GM12865 (cell line): ENCODE measurements at places on chromosomes 7 and 10.

DNA sequence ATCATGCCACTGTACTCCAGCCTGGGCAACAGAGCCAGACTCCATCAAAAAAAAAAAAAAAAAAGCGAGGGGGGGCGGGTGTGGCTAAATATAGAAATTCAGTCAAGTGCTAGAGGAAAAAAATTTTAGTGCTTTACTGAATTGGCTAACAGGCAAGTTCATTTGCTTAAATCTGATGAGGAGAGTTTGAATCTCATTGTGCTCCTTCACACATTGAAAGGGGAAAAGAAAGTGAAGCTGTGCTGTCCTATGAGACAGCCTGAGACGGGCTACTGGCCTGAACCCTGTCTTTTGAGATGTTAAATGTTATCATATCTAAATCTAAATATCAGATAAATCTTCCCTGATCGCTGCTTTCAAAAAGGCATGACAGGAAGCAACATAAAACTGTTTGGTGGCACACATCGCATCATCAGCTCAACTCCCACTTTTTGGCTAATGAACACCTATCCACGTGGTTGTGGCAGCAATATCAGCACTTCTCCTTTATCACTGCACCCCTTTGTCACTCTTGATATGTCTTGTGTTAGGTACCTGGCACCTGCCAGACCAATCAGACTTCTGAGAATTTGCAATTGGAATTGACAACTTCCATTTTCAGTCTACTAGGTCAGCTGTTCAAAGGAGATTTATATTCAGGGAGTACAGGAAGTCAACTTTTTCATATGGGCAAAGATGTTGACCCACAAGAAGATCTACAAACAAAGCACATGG lies 14.0 kb upstream of the IFIT1B start:
- peak; percentile 52 for DNase-seq

- no peak for DNase-seq
Observed at GRCh38 chr7:74633451-74633921, 24.0 kb upstream of the GTF2I start.

GRCh38 chr10:125192620-125193019 lies 32.3 kb upstream of the CTBP2 start:
- no peak for DNase-seq

GRCh38 chr7:111528331-111528730 lies 34.0 kb downstream of the IMMP2L start:
- peak; percentile 74 for DNase-seq

- no peak for DNase-seq
Observed at GRCh38 chr10:68253346-68253745, 21.4 kb upstream of the ATOH7 start.

DNA sequence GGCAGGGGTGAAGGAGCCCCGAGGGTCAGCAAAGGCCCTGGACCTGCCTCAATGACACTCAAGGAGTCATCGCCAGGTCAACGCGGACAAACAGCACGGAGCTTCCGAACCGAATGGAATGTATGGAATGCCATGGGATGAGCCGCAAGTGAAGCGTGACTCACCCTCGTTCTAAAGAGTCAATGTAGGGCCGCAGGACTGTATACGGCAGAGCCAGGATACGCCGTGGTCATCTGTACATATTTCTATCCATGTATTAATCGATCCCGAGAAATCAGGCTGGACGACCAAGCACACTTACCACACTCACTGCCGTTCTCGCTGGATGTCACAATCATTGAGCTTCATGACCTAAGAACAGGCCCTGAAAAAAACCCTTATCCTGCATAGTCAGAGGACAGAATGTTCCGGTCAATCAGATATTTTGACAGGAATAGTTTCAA lies 4.3 kb downstream of the SNX8 start:
- no peak for DNase-seq

- no peak for DNase-seq
Observed at GRCh38 chr10:74500816-74501215, 325.6 kb upstream of the KAT6B start.

GRCh38 chr7:98702021-98702420 lies 84.9 kb downstream of the NPTX2 start:
- peak; percentile 29 for DNase-seq

GRCh38 chr10:50653142-50653541 lies 29.4 kb upstream of the SGMS1 start:
- peak; percentile 44 for DNase-seq

DNA sequence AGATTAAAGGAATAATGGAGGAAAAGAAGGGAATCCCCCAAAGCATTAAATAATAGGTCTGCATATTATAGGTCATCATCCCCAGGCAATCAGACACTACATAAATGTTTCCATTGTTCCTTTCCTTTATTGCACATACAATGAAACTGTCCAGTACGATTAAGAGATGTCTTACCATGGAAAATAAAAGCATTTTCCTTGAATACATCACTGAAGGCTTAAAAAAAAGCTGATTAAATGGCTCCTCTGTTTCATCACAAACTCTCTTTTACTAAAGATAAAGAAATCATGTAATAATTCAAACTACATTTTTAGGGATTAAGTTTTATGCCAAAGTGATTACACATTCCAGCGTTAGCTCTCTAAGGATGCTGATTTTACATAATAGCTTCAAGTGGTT lies 316.0 kb downstream of the AGMO start:
- no peak for DNase-seq

DNA sequence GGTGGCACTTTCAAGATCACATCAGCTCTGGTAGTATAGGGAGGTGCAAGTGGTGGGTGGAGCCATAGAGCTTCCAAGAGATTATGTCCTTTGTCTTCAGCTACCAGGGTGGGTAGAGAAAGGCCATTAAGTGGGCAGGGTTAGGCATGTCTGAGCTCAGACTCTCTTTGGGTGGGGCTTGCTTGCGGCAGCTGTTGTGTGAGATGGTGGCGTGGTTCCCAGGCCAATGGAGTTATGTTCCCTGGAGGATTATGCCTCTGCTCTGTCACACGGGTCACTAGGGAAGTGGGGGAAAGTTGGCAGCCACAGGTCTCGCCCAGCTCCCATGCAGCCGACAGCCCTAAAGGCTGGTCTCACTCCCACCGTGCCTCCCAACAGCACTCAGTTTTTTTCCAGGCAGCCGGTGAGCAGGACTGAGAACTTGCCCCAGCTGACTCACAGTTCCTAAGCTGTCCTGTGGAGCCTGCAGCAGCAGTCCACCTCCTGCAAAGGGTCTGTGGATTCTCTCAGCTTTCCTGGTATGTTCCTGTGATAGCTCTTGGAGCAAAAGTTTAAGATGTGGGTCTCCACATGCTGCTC lies 459.0 kb downstream of the SH2D4B start:
- DNase-seq: no peak

GRCh38 chr10:84798312-84798711 lies 469.9 kb downstream of the CCSER2 start:
- DNase-seq: no peak
